ENCODE measurements at places on chromosomes 12 and 14.

GRCh38 chr12:73421832-73422231 is 1115.8 kb upstream of the ATXN7L3B start:
- no peak for DNase-seq

DNA sequence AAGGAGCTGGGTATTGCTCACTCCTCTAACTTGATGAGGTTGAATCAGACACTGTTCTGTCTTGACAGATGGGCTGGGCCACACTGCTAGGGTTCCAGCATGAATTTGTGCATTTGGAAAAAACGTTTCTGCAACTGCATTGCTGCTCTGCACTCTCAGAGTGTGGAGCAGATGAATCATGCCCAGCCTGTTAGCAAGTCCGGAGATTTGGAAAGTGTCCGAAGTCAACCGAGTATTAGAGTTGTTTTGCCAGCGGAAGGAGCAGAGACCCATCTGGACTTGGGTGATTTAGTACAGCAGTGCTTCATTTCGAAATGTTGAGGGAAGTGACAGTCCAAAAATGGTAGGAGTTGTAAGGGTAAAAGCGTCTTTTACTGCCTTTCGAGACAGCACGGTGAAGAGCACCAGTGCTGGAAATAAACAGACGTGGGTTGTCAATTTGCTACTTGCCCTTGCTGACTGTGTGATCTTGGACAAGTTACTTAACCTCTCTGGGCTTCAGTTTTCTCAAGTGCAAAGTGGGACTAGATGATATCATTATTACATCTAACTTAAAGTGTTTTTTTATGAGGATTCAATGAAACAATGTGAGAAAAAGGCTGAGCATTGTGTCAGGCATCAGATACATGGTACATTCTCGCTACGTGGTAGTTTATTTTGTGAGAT is 139.5 kb downstream of the CHST11 start:
- no peak for DNase-seq

- DNase-seq = no peak
Observed at GRCh38 chr12:24617471-24617870, 331.4 kb downstream of the BCAT1 start.

- no peak for DNase-seq
Observed at GRCh38 chr14:73188501-73188911, 48.8 kb upstream of the PAPLN start.

GRCh38 chr12:88571543-88571942 is 8.7 kb downstream of the KITLG start:
- DNase-seq = no peak

Measured in T-helper 9 cell (primary cell).